Esophagus muscularis mucosa (tissue), 4 donors: ENCODE measurements at places on chromosomes 2 and 18.
A peak's percentile ranks its signal among the peaks of the same experiment; 100 is the strongest.

DNA sequence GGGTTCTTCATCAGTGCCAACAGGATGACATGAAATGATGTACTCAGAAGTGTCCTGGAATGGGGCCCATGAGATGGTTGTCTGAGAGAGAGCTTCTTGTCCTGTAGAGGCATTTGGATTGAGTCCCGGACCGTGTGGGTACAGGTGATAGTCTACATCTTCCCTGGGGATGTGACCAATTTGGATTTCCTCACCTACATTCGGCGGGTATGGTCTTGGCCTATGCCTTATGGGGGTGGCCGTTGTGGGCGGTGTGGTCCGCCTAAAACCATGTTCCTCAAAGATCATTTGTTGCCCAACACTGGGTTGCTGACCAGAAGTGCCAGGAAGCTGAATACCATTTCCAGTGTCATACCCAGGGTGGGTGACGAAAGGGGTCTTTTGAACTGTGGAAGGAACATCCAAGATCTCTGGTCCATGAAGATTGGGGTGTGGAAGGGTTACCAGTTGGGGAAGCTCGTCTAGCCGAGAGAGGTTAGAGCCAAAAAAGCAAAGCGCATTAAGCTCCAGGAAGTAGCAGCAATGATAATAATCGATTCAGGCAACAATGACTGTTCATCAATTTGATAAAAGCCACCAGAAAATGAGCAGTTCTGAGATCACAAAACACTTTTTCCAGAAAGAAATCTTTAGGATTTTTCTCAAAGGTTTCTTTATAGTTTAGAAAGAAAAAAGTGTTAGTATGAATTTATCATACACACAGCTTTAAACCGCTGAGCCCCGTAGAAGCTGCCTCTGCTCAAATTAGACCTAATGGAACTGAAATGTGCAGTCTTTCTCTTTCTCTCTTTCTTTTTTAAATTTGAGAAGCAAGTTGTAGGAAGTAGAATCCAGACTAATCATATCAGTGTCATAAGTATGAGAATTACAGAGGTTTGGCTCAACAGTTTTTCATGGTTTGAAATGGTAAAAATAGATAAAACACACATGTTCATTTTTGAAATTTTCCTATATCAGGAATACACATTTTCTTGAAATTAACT is 60.3 kb downstream of the ATIC start:
- DNase-seq, result peak; percentile 74

DNA sequence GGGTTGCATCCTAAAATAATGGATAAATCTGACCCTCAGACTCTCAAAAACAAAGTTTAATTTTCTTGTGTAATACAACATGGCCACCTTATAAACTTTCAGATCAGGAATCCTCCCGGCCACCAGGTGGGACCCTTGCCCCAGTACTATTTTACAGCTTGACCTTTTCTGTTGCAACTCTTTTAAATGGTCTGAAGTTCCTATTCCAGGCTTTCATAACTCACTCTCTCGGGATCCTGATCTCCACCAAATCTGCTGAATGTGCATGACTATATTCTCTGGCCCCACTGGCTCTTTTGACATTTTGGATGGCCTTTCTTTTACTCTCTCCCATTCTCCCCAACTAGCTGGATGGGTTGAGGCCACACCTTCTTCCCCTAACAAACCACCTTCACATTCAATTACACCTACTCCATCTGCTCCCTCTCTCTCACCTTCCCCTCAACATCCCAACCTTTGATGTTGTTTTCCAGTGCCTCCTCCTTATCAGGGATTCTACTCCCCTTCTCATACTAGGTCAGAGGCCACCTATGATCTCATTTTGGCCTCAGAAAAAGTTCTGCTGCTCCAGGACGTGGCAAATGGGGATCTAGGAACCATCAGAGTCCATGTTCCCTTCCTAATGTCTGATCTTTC is 70.8 kb downstream of the SESTD1 start:
- DNase-seq, result no peak

GRCh38 chr2:224257156-224257555 is 144.8 kb downstream of the FAM124B start:
- no peak for DNase-seq

- DNase-seq, result no peak
Measured at GRCh38 chr2:97761192-97761591, 47.8 kb downstream of the ZAP70 start.

DNA sequence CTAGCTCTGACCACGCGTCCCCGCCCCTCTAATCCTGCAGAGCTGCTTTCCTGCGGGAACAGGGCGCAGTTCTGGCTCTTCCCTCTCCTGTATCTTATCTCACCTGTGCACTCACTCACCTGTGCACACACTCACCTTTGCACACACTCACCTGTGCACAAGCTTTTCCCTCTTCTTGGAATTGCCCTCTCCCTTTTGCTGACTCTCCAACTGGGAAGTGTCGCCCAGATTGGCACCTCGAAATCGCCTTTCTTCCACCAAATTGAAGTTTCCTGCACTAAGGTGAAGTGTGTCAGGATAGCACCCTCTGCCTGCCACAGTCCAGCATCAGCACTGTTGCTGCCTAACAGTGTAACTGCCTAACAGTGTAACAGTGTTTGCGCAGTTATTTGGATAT is 566 bp upstream of the CMPK2 start:
- no peak for DNase-seq

DNA sequence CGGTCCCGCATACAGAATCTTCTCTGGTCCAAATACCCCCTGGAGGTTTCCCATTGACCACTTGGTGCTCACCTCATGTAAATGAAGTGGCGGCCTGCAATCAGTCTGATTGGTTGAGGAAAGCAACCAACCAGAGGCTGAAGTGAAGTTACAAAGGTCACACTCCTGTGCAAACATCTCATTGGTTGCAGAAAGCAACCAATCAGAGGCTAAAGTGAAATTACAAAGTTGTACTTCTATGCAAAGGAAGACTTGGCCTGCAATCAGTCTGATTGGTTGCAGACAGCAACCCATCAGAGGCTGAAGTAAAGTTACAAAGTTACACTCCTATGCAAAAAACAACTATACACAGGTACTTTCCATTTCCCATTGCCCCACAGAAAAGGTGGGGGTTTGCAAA is 2.5 kb upstream of the SP100 start:
- no peak for DNase-seq

- peak; percentile 70 for DNase-seq
Measured at GRCh38 chr18:75429975-75430374, 2.5 kb upstream of the SMIM21 start.

GRCh38 chr2:70778676-70779075 is 10.7 kb upstream of the ADD2 start:
- no peak for DNase-seq

DNA sequence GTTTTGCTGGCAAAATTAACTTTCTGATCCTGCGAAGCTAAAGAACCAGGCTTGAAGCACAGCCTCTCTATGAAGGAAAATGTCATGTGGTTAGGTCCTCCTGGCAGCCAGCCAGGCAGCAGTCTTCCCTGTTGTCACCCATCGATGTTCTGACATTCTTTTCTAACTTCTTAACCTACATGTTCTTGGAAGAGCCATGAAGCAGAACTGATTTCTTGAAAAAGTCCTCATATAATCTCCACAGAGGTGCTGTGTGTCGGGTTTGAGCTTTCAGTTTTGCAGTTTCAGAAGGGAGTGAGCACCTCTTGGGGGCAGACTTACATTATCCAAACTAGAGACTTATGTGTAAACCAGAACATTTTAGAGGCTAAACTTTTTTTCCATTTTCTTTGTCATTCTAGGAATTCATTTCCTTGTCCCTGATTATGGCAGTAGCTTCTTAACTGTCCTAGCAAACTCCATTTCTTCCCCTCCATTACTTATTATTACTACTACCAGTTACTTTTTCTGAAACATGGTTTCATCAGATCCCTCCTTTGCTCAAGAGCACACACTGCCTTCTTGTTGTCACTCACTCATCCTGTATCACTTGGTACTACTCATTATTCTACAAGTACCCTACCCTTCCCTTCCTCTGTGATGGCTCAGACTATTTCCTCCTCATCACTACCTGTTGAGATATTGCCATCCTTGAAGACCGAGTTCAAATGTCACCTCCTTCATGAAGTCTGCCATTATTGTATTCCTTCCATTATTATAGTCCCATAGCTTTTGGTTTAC is 31.1 kb downstream of the DOK1 start:
- no peak for DNase-seq

DNA sequence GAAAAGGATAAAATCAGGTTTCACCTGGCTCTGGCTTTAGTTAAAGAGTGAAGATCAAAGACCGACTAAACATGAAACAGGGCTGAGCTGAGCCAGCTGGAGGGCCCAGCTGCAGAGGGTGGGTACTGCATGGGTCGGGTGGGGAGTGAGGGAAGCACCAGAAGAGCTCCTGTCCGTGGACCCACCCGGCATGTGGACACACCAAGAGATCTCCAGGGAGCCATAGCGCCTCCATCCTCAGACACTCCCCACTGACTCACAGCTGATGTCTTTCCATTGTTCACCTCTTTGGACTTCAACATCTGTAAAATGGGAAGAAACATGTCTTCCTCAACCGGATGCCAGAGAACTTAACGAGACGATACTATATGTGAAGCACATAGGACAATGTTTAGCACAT is 178.3 kb upstream of the KLHL29 start:
- no peak for DNase-seq

DNA sequence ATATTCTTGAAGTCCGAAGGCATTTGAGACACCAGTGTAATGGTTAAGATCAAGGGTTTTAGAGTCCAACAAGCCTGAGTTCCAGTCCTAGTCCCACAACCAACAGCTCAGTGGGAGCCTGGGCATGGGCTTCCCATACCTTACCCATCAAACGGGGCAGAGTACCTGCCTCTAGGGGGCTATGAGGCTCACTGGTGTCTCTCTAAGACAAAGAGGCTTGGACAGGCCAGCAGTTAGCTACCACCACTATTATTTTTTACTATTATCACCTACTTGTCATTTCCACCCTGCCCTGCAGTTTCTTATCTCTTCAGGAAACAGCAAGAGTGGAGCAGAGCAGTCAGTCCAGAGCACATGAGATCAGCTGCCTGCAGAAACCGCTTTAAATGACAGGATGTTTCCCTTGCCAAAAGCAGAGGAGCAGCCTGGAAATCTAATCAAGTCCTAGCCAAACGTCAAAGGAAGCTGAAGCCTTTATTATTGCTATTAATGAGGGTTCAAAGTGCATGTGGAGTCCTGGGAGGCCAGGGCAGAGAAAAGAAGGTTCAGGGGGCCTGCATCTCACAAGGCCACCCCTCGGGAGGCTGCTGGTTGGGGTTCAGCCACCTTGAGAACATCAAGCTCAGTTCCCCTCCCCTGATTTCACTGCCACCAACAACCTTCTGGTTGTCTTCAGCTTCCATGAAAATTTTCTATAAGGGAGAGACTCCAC is 66.6 kb downstream of the STPG4 start:
- DNase-seq, result no peak

GRCh38 chr2:36609507-36609906 is 11.5 kb upstream of the FEZ2 start:
- no peak for DNase-seq

DNA sequence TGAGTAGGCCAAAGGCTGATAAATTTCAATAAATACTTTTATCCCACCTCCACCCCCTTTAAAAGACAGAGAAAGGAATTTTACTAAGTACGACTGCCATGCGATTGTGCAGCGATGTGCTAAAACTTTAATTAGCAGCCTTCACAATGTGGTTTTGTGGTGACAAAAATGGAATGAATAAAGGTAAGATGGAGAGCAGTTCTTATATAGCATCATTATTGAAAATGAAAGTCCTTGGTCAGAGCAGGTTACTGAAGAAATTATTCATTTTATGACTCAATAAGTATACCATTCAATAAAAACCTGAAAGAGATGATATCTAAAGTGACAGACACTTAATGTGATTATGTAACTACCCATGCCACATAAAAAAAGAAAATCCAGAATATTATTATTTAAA is 33.2 kb upstream of the MTIF2 start:
- DNase-seq, result no peak

GRCh38 chr2:32264422-32265105 is at the start of gene NLRC4:
TSS of gene NLRC4 (minus strand) at chr2:32264886. CDS start at chr2:32256775, 8,111 bp downstream.
- no peak for DNase-seq

DNA sequence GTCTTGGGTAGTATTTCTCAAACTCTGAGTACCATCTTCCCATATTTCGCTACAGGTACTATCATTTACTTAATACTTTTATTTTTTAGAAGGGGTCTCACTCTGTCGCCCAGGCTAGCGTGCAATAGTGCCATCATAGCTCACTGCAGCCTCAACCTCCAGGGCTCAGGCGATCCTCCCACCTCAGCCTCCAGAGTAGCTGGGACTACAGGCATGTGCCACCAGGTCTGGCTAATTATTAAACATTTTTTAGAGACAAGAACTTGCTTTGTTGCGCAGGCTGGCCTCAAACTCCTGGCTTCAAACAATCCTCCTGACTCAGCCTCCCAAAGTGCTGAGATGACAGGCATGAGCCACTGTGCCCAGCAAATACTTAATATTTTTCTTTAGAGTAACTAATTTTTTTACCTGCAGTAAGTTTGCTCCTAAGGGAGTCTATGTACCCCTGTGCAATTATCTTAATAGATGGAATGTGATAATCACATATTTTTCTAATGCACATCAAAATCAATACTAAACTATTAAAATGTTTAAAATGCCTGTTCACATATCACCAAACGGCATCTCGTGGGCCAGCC is 100.6 kb upstream of the ST3GAL5 start:
- peak; percentile 64 for DNase-seq

- no peak for DNase-seq
Measured at GRCh38 chr2:197322143-197322542, 11.6 kb upstream of the ANKRD44 start.

DNA sequence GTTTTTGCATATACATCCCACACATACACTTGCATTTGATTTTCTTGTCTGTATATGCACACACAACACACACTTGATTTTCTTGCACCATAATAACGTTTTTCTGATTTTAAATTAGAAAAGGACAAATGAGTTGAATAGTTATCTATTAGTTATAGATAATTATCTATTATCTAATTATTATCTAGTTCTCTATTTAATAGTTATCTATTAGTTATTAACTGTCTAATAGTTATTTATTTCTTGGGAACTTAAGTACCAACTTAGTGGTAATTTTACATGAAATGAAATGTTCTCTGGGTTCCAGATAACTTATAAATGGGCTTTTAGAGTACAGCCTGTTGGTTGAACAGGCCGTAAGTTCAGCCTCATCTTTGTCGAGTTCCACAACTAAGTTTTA is 23.0 kb downstream of the INPP4A start:
- no peak for DNase-seq

- DNase-seq, result no peak
Measured at GRCh38 chr18:36095936-36096519, 28.7 kb upstream of the RPRD1A start.

DNA sequence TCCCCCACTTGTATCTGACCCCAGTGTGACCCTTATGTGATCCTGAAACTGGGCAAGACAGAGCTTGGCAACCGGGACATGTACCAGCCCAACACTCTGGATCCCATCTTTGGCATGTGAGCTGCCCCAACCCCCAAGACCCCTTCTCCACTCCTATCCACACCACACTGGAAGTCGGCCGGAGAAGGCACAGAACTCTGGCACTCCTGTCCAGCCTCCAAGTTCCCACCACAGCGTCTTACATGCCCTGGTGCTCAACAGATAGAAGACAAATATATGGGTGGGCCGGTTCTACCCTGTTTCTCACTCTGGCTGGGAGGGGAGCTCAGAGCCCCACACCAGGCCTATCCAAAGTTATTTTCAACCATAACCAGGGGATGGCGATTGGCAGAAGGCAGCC is 40.8 kb downstream of the LMAN2L start:
- DNase-seq, result no peak

GRCh38 chr2:169139993-169140767 is 70.8 kb downstream of the DHRS9 start:
- peak; percentile 89 for DNase-seq

- DNase-seq, result peak; percentile 53
Measured at GRCh38 chr2:118309257-118309945, 221.1 kb downstream of the INSIG2 start.
